ENCODE measurements at places on chromosomes 13 and 19. TPM values are rescaled to one million over a fixed set of nuclear protein-coding genes. Genes with fewer than 3 reads are reported as not detected.

ZNF20 gene
- polyA plus RNA-seq = 3.2 TPM

DNA sequence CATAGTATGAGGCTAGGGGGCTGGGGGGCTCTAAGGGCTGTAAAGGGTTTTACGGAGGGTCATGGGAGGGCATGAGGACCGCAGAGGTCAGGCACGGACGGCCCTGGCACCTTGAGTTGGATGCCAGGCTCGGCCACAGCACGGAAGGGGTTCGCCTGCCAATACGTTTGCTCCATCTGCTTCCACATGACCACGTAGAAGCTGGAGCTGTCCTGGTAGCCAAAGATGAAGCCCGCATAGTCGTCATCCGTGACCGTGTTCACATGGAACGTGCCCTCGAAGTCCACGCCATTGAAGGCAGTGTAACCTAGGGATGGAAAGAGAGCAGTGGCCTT, 6.4 kb downstream of the COMP start:
- no peak for DNase-seq

DNA sequence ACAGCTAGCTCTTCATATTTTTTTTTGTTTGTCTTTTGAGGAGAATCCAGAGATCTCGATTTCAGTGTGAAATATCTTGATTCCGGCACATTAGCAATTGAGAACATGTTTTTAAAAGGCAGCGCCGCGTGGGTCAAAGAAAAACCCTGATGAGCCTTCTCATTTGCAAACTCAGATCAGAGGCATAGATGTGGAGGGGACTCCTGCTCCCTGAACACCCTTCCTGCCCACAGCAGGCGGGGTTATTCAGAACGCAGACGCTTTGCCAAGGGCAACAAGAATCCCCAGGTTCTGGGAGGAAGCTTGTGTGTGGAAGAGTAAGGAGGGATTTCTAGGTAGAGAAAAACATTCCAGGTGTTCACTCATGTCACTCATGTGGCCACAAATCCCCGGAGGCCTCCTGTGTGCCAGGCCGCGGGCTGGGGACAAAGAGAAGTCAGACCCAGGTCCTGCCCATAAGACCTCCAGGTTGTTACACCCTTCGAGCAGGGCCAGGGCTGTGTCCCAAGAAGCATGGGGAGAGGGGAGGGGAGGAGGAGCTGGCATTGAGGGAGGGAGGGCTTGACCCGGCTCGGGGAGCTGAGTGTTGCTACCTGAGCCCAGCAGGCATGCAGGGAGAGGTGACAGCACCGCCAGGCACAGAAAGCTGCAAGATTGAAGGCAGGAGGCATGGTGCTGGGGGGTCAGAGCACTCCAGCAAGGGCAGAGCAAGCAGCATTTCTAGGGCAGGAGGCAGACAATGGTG, 15.9 kb upstream of the IGLON5 start:
- DNase-seq = no peak

ZNF146 gene
- polyA plus RNA-seq = 21.0 TPM

GRCh38 chr13:38718374-38718773, 31.5 kb downstream of the FREM2 start:
- DNase-seq = no peak

TEX101 gene
- polyA plus RNA-seq = not detected
